Breast epithelium (tissue), 4 donors: ENCODE measurements at places on chromosomes 6 and 20. TPM values are rescaled to one million over a fixed set of nuclear protein-coding genes. Genes with fewer than 3 reads are reported as not detected.

GRCh38 chr6:151322570-151322969 lies 68.8 kb downstream of the ZBTB2 start:
- no peak for DNase-seq

GRCh38 chr6:158422629-158423238 lies 110.5 kb downstream of the TULP4 start:
- no peak for DNase-seq

VWA7 gene
- total RNA-seq, result not detected

GGTLC1 gene
- total RNA-seq, result not detected

LY6G5B gene
- total RNA-seq, result 12.7 TPM

PROKR2 gene
- total RNA-seq, result not detected

DNA sequence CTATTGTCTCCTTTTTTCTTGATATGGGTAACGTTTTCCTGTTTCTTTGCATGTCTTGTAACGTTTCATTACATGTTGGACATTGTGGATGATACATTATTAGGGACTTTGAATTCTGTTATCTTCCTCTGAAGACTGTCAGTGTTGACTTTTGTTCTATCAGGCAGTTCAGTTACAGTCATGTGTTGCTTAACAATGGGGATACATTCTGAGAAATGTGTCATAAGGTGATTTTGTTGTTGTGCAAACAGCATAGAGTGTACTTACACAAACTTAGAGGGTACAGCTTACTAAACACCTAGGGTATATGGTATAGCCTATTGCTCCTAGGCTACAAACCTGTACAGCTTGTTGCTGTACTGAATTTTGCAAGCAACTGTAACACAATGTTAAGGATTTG lies 64.7 kb downstream of the AK9 start:
- no peak for DNase-seq

- no peak for DNase-seq
Measured at GRCh38 chr6:44257753-44258324, 511 bp upstream of the SLC35B2 start.

- DNase-seq, result no peak
Measured at GRCh38 chr6:133360194-133360593, 119.0 kb downstream of the EYA4 start.

DNA sequence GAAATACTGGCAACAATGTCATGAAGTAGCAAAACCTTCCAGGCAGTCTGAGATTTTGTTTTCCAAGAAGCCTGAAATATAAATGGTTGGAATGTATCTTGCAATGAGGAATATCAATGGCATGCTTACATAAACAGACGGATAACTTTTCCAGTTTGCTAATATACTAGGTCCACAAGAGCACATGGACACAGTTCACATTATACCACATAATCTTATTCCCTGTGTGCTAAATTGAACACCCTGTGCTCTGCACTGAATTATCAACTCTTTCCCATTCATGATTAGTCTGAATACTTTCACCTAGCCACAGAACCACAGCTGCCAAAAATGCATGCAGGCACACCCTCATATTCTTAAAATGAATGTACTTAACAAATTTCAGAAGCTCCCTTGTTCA lies 274.3 kb downstream of the COL12A1 start:
- DNase-seq, result no peak

GRCh38 chr6:121767211-121767610 lies 331.8 kb downstream of the GJA1 start:
- DNase-seq, result no peak

GRCh38 chr6:4466769-4467480 lies 309.3 kb upstream of the CDYL start:
- no peak for DNase-seq

- no peak for DNase-seq
Measured at GRCh38 chr6:273551-274058, 18.7 kb upstream of the DUSP22 start.

GRCh38 chr6:10520468-10520867 lies 683 bp upstream of the GCNT2 start:
- DNase-seq, result no peak

- no peak for DNase-seq
Measured at GRCh38 chr6:17015551-17016381, 86.1 kb upstream of the STMND1 start.

DNA sequence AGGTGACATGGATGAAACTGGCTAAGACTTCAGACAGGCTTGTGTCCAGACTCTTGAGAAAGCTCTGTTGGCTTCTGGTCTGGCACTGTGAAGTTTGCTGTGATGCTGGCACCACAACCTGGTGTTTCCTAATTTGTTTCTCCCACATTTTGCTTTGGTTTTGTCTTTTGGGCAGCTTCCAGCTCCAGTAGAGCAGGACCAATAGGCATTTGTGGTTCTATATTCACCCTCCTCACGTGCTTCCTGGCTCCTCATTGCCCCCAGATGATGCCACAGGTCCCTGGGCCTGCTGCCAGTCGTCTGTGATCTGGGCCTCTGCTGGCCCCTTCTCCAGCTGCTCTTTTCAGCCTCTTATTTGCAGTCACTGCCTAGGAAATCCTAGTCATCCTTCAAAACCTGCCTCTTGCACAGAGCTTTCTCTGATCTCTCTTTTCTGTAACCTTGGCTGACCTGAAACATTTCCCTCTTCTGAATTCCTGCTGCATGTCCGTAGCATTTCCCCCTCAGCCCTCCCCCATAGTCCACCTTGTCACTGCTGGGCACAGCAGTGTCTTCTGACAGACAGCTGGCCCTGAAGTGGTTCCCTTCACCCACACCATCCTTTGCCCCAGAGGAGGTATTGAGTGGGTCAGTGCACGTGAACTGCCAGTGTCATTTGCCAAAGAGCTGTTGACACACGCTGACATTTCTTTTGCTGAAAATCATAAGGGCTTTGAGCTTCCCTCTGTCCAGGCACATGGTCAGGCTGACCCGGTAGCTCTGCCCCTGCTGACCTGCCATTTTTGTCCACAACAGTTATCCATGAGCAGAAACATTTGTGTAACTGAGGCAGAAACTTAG lies 63.0 kb downstream of the PTPN1 start:
- no peak for DNase-seq

GSTA2 gene
- total RNA-seq, result not detected

- no peak for DNase-seq
Measured at GRCh38 chr20:59318803-59319202, 18.4 kb downstream of the EDN3 start.

CYP24A1 gene
- 6.4 TPM for total RNA-seq

DNA sequence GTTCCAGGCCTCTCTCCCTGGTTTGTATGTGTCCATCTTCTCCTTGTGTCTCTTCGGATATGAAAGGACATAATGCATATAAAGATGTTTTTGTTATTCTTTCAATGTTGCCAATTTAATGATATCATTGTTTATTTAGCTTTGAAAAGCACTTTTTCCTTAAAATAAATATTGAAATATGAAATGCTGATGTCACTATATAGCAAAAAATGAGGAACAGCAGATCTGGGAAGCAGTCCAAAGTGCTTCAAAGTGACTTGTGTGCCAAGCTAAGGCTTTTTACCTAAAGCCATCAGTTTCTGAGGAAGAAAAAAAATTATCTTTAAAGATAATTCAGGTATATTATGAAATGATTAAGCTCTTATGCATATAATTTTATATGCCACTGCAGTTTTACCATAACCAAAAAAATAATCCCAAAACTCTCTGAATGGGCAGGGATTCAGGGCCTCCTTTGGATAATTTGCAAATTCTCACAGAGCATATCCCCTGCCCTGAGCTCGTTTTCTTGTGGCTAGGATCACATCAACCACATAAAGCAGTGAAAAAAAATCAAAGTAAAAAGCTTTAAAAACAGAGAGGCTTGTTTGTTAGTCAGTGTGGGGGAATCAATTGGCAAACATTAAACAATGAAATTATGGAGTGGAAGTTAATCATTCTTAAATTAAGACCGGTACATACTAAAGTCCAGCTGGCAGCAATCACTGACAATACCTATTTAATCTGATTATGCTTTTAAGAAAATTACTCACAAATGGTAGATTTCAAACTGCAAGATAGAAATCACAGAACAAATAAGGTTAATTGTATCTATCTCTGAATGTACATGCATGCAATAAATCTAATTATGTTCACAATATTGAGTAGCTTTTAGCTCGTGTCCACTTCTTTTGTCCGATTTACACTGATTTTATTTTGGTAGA lies 1027.9 kb upstream of the ADGRB3 start:
- DNase-seq, result no peak

ZNF831 gene
- 1.6 TPM for total RNA-seq

DNA sequence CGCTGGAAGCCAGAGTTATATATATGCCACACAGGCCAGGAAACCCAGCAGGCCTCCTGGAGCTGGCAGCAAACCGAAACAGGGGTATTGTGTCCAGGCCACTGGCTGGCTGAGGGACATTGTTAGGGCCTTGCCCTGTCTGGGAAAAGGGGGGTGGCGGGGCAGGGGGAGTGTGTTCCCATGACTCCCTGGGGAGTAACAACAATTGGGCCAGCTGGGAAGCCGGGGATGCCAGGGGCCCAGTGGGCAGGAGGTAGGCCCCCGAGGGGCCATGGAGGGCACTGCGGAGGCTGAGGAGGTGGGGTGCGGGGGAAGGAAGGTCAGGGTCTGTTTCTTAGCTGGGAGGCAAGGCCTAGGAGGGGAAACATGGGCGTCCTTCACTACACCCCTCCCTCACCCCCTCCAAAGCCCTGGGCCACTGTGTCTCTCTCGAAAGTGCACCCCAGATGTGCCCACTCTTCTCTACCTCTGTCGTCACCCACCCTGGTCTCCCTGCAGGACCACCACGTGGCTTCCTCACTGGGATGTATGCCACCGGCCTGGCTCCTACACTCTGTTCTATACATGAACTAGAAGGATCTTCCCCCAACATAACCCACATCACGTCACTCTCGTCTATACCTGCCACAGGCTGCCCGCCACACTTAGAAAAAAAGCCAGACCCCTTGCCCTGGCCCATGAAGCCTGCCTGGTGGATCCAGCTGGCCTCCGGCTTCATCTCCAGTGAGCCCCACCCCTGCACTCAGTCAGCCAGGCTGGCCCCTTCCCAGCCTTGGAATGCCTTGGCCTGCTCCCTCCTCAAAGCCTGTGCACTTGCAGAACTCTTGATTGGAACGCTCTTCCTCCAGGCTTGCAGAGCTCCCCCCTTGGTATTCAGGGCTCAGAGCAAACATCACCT lies 7.8 kb upstream of the E2F1 start:
- no peak for DNase-seq

GRCh38 chr6:127503022-127503421 lies 16.1 kb downstream of the MTCL3 start:
- no peak for DNase-seq

DNA sequence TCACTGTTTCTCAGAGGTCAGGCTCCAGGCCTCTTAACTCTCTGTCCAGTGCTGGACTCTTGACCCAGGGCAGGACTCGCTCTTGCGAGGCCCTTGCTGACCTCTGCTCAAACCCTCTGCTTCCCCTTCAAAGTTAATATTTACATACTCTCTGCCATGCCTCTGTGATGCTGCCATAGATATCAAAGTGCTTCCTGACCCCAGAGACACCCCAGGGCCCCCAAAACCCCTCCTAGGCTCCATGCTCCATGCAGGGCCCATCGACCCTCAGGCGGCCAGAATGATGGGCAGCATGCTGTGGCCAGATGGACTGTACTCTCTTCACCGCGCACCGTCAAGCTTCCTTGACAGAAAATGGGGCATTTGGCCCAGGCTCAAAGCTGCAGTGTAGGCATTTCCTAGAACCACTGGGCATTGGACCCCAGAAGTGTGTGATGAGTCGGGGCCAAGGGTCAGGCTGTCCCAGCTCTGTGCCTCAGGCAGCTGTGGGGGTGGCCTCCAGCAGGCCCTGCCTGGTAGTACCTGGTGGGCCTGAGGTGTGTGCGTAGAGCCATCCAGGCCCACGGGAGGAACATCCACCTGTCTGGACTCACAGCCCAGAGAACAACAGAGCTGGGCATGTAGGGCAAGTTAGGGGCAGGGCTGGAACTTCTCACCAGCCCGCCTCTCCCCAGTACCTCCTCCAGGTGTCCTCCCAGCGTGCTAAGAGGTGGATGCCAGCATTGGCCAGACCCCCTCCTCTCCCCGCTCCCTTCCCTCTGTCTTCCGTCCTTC lies 142.8 kb downstream of the VEGFA start:
- no peak for DNase-seq

GRCh38 chr6:36402481-36402880 lies 15.0 kb upstream of the ETV7 start:
- DNase-seq, result no peak

- no peak for DNase-seq
Measured at GRCh38 chr20:24948939-24949679, at the start of gene CST7. TSS of gene CST7 (plus strand) at chr20:24949269. CDS start at chr20:24949506, 237 bp downstream.

NKX2-4 gene
- not detected for total RNA-seq

DNA sequence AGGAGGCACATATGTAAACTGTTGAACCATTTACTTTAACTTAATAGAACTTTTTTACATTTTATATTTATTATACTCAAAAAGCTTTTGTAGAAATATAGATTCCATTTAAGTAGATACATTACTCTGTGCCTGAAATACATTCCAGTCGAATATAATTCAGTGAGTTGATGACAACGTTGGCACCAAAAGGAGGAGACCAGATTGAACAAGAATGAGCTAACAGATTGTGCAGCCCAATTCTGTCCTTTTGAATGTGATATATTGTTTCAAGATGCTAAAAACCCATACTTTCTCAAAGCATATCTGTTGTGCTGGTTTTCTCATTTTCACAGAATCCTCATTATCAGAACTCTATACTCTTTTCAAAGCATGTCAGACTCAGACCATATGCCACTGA lies 147.4 kb upstream of the SIM1 start:
- DNase-seq, result no peak

- DNase-seq, result no peak
Measured at GRCh38 chr6:150282806-150283205, 86.0 kb upstream of the IYD start.

BTNL2 gene
- not detected for total RNA-seq

GRCh38 chr20:25019381-25020155 lies 27.0 kb upstream of the APMAP start:
- DNase-seq, result no peak

EYA2 gene
- total RNA-seq, result 12.5 TPM

DNA sequence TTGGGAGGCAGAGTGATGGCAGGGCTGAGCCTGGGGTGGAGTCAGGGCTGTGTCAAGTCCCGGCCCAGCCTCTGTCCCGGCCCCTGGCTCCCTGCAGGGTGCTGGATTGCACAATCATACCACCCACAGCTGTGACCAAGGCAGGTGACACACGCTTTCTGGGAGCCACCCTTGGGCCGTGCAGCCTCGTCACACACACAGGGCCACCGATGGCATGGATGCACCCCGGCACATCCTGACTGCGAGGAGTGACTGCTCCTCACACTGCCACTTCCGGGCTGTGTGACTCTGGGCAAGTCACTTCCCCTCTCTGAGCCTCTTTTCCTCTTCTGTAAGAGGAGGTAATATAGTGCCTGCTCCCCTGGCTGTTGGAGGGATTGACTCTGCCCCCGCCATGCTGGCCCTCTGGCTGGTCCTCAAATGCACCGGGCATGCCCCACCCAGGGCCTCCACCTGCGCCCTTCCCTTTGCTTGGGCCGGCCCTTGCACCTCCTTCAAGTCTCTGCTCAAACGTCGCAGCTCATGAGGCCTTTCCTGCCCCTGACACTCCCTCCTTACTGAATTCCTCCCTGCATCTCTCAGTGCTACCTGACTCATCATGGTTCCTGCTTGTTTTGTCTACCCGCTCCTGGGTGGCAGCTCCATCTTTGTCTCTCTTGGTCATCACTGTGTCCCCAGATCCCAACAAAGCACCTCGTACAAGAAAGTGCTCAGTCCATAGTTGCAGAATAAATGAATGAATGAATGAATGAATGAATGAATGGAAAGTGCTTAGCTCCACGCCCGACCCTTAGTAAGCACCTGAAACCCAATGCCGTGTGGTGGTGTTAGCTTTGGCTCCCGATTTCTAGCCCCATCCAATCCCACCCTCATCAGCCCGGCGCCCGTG lies 93.5 kb downstream of the CEBPB start:
- peak; percentile 69 for DNase-seq
